Activated T-helper 1 cell treated with anti-CD3 and anti-CD28 coated beads, Interleukin-2, amount 50 U/mL, for 16 hours (primary cell): ENCODE measurements at places on chromosomes 4 and X.

GRCh38 chrX:45128896-45129454 lies 71.7 kb downstream of the DIPK2B start:
- no peak for DNase-seq

GRCh38 chr4:32032136-32032672 lies 1312.0 kb downstream of the PCDH7 start:
- DNase-seq: no peak

GRCh38 chr4:188372058-188372457 lies 232.8 kb downstream of the TRIML1 start:
- no peak for DNase-seq

DNA sequence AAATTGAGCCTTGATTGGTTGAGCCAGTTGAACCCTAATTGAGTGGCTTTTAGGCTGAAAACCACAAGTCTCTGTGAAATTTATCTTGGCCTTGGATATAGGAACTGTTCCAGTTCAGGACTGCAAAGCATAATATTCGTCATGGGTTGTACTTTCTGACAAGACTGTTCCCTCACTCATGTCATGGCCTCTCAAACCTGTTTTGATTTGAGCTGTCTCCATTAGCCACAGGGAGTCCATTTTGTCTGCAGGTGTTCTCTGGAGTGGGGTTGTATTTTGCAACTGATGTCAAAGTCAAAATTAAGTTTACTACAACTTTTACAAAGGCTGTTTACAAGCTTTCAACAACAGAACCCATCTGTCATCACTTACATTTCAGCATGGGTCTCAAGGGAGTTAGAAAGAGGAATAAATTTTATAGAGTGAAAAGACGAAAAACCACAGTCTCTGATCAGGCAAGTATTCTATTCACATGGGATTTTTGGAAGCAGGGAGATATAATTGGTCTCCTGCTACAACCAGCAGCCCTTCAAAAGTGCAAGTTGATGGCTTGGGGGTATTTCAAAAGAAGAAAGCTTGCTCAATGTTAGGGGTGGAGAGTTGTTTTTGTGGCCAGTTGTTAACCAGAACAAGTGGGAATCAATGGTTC lies 1716.3 kb downstream of the C4orf33 start:
- no peak for DNase-seq

DNA sequence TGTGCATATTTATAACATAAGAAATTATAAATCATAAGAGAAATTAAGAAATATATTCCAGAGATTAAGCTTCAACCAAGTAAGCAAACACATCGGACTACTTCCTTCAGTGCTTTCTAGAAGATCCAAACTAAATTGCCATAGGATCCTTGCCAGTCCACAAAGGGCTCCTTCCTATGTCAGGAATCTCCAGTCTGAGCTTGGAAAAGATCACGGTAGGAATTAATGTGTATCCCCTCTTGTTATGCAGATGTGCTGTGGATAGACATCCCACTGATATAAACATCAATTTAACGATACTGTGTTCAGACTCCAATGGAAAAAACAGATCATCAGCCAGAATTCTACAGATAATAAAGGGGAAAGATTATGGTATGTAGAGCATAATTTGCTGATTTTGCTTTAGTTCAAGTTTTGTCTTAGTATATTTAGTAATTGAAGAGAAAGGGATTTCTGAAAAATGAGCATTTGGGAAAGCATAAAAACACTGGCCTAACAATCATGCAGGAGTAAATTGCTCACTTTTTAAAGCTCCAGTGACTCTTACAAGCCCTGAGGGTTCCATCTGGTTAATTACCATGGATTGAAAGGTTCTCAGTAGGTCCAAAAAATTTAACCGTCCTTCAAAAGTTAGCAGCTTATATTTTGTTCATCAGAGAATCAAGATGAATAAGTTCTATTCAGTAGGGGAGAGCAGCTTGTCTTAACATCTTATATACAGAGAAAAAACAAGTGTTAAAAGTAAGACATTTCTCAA lies 65.9 kb downstream of the HHIP start:
- DNase-seq: no peak

- no peak for DNase-seq
These were observed 2.7 kb downstream of the EFNB1 start for GRCh38 chrX:68831405-68832100.

DNA sequence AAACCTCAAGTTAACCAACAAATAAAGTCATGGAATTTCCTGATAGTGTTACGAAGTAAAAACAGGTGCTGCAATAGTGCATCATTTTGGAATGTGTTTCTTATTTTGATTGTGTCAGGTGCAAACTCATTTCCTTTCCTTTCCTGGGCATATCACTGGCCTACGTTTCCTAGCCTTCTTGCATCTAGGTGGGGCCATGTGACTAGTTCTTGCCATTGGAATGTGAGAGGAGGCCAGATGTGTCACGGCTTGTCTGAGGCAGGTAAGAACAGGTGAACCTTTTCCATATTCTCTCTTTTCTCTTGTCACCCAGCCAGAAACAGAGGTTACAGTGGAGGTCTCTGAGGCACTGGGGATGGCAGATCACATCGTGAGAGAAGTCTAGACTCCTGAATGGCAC lies 868.0 kb downstream of the RPA4 start:
- no peak for DNase-seq

GRCh38 chr4:103934178-103934789 lies 214.5 kb upstream of the TACR3 start:
- DNase-seq: no peak

DNA sequence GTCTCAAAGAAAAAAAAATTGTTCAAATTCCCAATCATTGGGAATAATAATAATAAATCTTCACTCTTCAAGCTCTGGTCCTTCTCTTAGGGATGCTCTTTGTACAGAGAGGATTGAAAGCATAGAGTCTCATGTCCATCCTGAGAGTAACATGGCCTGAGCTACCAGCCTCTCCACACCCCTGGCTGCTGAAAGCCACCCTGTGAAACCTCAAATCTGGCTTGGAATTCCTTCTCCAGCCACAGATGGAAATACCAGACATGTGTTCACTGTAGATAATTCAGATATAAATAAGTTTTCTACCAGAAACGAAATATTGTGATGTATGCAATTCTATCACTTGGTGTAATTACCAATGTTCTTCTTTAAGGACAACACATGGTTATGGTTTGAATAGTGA lies 140.6 kb downstream of the ARSF start:
- no peak for DNase-seq

GRCh38 chrX:10360116-10360515 lies 203.3 kb downstream of the CLCN4 start:
- DNase-seq: no peak

- DNase-seq: no peak
These were observed 498.0 kb upstream of the BOD1L1 start for GRCh38 chr4:14125375-14126129.

- DNase-seq: no peak
These were observed 145.1 kb downstream of the PRDM5 start for GRCh38 chr4:120777459-120777858.

DNA sequence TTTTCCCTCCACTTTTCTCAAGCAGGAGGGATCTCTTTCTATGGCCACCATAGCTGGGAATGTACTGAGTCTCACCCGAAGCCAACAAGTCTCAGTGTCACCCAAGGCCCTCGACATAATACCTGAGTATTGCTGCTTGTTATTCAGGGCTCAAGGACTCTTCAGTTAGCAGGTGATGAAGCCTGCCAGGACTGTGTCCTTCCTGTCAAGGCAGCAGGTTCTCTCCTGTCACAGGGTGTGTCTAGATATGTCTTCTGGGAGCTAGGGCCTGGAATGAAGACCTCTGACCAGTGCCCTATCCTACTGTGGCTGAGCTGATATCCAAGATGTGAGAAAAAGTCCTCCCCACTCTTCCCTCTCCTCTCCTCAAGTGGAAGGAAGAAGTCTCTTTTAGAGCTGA lies 391.0 kb upstream of the DIPK2B start:
- no peak for DNase-seq

DNA sequence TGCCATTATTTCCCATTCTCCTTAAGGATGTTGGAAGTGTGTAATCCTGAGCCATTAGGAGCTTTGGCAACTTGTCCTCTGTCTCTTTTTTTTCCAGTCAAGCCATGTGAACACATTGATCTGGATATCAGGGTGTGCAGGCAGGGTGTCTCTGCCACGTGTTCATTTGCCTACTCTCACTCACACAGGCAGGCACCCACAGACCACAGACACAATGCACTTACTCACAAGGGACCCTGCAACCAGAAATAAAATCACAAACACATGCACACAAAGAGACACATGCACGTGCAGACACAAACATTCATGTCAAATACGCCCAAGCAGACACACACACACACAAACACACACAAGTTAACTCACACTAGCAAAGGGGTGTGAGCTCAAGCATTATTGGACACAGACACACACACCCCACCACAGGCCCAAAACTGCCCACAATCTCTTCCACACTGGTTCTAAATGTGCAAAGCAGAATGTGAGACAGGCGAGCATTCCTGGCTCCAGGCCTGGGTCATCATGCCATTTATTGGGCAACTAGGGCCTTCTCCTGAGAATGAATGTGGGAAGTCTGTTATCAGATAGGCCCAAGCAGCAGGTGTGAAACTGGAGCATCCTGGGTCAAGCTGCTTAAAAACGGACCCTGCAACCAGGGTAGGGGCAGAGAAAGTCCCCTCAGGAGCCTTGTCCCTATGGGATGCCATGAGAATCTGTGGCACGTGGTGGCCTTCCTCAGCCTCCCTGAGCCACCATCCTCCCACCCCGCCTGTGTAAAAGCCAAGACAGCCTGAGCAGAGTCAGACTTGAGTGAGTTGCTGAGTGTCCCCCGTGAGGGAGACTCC lies 63.4 kb downstream of the NBDY start:
- no peak for DNase-seq

DNA sequence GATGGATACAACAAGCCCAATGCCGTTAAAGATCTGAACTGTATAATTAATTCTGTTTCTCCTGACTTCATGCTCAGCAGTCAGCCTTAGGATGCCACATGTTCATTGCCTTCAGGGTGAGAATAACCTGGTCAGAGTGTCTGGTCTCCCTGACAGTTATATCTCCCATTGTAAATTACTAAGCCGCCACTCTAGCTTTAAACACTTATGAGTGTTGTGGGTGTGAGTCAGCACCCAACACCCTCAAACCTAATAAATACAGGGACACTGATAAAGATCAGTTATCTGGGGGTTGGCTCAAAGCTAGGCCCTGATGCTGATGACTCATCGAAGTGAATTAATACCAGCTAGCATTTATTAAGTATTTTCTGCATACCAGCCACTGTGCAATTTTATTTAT lies 64.9 kb upstream of the DYNLT3 start:
- no peak for DNase-seq
